ENCODE measurements at places on chromosomes 11 and 22. TPM values are rescaled to one million over a fixed set of nuclear protein-coding genes. Genes with fewer than 3 reads are reported as not detected.
A peak's percentile ranks its signal among the peaks of the same experiment; 100 is the strongest.

DNA sequence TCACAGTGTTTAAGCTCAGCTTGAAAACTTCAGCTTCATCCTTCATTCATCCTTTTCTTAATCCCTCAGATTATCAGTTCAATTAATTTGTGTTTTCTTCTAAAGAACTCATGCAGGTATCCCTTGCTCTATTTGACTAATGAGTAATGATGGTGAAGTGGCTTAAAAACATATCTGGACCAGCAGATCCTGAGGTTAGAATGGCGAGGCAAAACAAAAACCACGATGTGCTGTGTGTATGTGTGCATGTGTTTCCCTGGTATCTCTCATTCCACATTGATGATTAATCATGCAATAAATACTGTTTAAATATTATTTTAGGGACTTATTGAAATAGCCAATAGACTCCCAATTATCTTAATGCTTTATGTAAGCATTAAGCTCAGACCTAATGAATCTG is 437.0 kb downstream of the DYNC2H1 start:
- DNase-seq = peak; percentile 68

GRCh38 chr11:93196816-93197379 is 893 bp downstream of the SLC36A4 start:
- DNase-seq = no peak

DNA sequence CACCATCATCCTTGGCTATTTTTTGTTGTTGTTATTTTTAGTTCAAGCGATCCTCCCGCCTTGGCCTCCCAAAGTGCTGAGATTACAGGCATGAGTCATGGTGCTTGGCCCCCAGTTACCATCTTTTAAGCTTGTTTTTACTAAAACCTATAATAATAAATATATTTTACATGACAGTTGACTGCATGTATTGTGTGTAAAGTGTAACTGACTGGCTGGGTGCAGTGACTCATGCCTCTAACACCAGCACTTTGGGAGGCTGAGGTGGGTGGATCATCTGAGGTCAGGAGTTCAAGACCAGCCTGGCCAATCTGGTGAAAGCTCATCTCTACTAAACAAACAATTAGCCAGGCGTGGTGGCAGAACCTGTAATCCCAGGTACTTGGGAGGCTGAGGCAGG is 386.2 kb downstream of the TENM4 start:
- peak; percentile 43 for DNase-seq

DNA sequence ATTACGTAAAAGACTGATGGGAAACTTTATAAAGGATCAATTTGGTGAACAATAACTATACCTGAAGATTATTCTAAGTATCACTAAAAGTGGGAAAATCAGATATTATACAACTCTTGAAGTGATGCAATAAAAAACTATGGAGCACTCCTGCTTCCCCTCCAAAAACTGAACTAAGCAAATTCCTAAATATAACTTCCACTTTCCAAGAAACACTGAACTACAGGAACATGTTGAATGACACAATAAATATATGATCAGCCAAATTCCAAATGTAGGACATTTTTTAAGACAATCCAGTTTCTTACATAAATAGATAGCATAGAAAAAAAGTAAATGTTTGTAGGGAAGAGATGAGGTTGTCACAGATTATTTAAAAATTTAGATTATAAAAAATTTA is 102.1 kb upstream of the APOA1 start:
- no peak for DNase-seq

- no peak for DNase-seq
These were observed 257.8 kb downstream of the JRKL start for GRCh38 chr11:96647621-96648020.

GRCh38 chr22:21657360-21658032 is 8.3 kb upstream of the PPIL2 start:
- DNase-seq = peak; percentile 25

DNA sequence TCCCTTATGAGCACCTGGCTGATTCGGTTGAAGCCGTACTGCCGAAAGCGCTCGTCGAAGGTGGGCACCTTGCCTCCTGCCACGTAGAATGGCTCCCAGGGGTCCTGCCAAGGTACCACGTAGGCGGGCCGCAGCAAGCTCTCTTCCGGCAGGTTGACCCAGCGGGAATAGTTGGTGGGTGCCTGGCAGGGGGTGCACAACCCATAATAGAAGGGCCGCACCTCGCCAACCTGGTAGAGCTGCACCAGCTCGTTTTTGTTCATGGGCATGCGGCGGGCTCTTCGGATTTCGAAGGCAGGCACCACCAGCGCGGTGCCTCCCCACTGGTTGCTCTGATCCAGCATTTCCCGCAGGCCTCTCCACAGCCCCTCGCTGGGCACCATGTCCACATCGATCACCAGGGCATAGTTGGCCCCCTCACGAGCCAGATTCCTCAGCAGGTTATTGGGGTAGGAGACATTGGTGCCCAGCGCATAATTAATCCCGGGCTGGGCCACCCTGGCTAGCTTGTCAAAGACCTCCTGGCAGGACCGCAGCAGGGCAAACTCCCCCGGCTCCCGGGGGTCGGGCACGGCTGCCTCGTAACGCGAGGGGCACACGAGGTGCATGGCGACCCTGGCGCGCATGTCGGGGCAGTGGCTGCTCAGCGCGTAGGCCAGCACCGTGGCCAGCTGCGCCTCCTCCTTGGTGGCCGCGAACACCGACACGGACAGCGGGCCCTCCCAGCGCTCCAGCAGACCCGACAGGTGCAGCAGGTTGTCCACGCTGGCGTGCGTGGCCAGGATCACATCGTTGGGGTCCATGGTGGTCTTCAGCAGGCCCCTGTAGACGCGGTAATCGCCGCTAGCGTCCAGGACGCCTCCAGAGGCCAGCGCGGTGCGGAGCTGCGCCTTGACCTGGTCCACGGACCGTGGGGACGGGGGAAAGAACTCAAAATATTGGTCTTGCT is 679 bp downstream of the B4GAT1 start:
- DNase-seq = peak; percentile 16

DNA sequence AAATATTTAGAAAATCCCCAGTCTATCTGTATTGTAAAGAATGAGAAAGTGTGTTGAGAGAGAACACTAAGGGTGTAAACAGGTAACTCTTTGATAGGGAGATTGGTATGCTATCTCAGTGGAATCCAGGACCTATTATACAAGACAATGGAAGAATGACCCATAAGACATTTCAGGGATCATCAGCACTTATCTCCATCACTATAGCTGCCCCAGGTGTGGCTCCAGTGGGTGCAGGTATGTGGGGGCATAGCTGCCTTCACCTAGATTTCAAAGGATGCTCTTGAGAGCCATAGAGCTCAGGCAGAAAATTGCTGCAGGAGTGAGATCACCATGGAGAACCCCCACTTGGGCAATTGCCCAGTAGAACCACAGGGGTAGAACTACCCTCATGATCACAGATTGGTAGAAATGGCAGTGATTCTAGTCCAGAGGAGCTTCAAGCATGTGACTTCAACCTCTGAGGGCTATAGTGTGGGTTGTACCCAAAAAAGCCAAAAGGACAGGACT is 252.3 kb upstream of the TBCEL start:
- no peak for DNase-seq

DNA sequence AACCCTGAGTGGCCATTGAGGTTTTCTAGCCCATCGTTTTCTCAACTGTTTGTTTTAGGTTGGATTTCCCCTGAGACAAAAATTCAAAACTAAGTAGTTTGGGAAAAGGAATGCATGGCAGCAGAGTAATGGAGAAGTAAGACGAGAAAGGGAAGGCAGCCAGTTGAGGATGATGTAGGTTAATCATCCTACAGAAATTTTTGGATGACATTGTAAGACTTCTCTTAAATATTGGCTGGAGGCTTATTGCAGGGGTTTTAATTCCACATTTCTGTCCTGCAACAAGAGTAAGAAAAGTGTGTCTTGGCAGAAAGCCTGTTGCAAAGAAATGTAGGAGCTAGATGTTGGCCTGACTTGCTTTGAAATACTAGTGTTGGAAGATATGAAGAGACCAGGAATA is 308.8 kb downstream of the LUZP2 start:
- no peak for DNase-seq

GRCh38 chr11:15911377-15912044 is 444.8 kb downstream of the SOX6 start:
- DNase-seq = no peak

DNA sequence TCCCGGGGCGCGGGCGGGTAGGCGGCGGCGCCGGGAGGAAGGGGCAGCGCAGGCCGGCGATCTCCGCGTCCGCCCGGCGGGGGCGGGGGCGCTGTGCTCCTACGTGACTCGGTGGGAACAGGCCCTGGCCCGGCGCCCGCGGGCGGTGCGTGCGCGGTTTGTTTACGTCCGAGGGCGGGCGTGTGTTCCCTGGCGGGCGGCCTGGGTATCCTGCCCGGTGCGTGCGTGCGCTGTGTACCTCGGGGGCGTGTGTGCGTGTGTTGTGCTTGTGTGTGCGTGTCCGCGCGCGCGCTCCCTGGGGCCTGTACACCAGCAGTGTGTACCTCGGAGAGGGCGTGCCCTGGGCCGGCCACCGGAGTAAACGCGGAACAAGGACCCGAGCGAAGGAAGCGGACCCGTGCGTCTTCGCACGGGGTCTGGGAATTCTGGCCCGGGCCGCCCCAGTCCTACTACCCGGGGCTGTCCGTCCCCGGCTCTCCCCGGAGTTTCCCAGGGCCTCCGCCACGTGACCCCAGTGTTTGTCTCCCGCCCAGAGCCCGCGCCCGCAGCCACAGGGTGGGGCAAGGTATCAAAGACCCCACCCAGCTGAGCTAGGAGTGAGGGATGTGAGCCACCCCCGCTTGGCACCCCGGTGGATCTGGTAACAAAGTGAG is 769 bp downstream of the MAFF start:
- DNase-seq = peak; percentile 76

- DNase-seq = no peak
These were observed 88.8 kb downstream of the CD44 start for GRCh38 chr11:35227576-35228327.

DNA sequence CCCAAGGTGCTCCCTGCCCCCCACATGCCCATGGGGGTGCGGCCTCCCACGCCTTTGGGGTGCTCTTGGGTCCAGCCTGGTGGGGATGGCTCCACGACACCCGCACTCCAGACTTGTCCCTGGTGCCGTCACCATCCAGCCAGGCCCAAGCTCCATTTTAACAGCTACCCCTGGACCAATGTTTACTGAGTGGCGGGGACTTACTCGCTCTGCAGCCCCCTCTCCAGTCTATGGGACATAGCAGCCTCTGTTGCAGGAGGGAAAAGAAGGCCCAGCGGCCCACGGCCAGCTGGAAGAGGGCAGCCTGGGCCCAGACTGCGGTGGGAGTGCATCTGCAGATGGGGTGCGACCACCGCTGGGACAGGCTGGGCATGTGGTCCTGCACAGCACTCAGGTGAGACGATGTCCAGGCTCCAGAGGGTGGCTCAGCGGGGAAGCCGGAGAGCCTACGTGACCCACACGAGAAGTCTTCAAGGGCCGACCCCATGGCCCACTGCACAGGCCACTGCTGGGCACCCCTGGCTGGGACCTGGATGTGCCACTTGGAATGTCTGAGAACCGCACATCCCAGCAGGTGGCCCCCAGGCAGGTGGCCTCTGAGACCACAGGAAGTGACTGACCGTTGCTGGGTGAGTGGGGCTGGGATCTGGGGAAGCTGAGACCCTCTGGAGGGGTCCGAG is 18.1 kb downstream of the IL17REL start:
- no peak for DNase-seq

GRCh38 chr11:27721264-27722116 is 21.2 kb upstream of the BDNF start:
- DNase-seq = no peak

DNA sequence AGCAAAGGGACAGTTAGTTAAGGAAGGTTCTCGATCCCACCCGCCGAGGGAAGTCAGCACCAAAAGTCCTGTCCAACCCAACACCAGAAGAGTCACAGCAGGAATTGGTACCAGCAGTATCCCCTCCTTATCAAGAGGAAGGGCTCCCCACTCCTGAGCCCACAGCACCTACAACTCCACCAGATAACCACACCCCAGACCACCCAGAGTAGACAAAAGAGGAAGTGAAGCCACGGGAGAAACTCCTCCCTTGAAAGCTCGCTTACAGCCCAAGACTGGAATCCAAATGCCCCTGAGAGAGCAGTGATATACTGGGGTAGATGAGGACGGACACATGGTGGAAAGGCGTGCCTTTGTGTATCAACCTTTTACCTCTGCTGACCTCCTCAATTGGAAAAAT is 7.3 kb upstream of the CD5 start:
- no peak for DNase-seq

DNA sequence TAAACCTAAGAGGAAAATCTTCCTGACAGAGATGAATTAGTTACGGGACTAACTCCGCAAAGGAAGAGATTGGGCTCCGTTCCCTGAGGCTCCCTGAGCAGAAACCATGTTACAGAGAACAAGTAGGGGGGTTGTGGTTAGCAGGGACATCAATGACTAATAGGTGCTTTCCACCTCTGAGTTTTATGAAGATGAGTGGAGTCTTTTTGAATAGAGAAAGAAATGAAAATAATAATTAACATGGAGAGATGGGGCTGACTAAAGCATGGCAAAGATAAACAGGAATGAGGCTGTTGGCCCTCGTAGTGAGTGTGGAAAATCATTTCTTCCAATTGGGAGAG is 47.5 kb upstream of the PICALM start:
- peak; percentile 94 for DNase-seq

DNA sequence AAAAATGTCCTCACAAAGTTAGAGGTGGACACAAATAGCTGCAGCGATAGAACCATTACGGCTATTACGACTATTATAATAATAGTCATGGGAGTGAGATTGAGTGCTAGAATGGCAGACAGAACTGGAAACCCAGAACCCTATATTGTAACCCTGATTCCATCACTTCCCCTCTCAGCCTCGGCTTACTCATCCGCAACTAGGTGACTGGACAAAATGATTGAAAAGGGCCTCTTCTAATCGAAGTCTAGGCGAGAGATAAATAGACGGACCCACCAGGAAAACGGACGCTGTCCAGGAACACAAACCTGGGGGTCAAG is 629 bp downstream of the PSMA1 start:
- DNase-seq = no peak

GRCh38 chr11:112558691-112559090 is 298.0 kb upstream of the PLET1 start:
- DNase-seq = no peak

GRCh38 chr11:72736452-72737069 is 15.6 kb downstream of the ARAP1 start:
- peak; percentile 77 for DNase-seq

DNA sequence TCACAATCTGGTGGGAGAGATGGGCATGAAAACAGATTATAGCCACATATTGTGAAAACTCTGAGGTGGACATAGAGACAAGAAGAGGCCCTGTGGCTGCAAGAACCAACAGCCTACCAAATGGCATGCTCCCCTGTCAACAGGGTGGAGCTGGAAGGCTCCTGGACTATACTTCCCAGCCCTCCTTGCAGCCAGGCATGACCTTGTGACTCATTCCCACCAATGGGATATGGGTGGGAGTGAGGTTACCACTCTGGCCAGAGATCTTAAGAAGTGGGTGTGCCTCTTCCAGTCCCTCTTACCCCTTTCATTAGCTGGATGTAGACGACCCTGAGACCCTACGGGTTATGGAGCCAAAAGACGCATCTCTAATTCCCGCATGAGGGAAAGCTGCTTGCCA is 126.4 kb upstream of the ZBED5 start:
- no peak for DNase-seq

The KCNJ1 gene
- polyA plus RNA-seq = 0.06 TPM

The CHADL gene
- polyA plus RNA-seq = 1.1 TPM

The TSPAN32 gene
- not detected for polyA plus RNA-seq

The PRPF19 gene
- 93.7 TPM for polyA plus RNA-seq

The SEC14L2 gene
- 168 TPM for polyA plus RNA-seq

The PARVA gene
- 26.6 TPM for polyA plus RNA-seq

The TIMP3 gene
- 105 TPM for polyA plus RNA-seq

The HTR3B gene
- not detected for polyA plus RNA-seq

The RAPSN gene
- polyA plus RNA-seq = 0.05 TPM

The TFIP11 gene
- polyA plus RNA-seq = 21.5 TPM

The PHLDA2 gene
- 81.0 TPM for polyA plus RNA-seq

The IGSF9B gene
- polyA plus RNA-seq = 1.1 TPM

The OR2AT4 gene
- polyA plus RNA-seq = not detected

Measured in mammary epithelial cell (primary cell).